NT2/D1 (cell line): ENCODE measurements at places on chromosomes 7 and 10.

GRCh38 chr10:32229170-32229569 is 117.8 kb downstream of the EPC1 start:
- no peak for DNase-seq

DNA sequence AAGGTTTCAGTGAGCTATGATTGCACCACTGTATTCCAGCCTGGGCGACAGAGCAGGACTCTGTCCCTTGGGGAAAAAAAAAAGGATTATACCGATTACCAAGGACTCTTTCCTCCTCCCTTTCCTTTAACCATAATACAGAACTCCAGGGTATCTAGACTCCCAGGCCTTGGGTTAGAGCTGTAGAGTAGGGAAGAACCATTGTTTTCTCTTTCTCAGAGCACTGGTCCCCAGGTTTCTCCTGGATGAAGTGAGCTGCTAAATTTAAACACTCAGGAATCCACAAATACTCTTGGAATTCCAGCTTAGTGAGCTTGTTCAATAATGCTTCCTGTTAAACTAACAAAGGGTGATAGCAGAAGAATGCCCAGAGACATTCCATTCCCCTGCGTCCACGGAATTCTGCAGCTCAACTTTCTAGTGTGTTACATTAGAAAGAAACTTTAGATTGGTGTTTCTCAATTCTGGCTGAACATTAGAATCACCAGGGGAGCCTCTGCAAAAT is 14.6 kb upstream of the RPEL1 start:
- peak; percentile 83 for DNase-seq

DNA sequence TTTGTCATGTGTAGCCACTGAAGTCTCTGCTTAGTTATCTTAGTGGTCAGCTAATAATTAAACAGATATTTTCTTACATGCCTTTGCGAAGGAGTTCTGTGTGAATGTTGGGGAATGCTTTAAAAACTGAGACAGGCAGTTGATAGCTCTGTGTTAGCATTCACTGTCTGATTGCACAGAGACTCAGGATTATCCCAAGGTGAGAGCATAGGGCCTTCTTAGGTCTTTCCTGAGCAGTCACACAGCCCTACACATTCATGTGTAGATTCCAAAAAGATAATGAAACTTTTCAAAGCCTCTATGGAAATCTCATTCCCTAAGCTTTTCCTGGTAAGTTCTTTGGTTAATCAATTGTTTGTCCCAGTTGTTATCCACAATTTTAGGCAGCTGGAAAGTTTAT is 67.7 kb downstream of the CASD1 start:
- DNase-seq, result no peak

DNA sequence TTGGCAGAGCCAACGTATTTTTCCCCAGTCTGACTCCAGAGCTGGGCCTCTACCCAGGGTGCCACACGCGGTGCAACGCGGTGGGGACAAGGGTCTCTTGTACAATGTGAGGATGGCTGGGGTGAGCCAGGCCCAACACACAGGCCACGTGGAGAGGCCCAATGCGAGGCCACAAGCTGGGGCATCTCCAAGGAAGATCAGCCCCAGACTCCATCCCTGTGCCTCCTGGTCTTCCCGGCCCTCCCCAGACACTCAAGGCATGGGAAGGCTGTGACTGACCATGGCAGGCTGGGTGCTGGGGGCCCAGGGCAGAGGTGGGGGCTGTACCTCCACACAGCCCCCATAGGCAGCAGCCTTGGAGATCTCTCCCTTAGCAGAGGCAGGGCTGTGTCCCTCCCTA is 135.3 kb upstream of the FAM20C start:
- no peak for DNase-seq

- no peak for DNase-seq
Measured at GRCh38 chr7:69516238-69516820, 81.9 kb upstream of the AUTS2 start.
